ENCODE measurements at places on chromosomes 7 and 10. TPM values are rescaled to one million over a fixed set of nuclear protein-coding genes. Genes with fewer than 3 reads are reported as not detected.

The CYP3A4 gene
- not detected for total RNA-seq

The CDC14C gene
- not detected for total RNA-seq

The NRG3 gene
- total RNA-seq: 5.4 TPM

The PKD2L1 gene
- not detected for total RNA-seq

The ADRA2A gene
- total RNA-seq: 7.8 TPM

GRCh38 chr7:117009705-117010361 is 56.5 kb downstream of the ST7 start:
- H3K36me3 ChIP-seq: no peaks in the 10 kb centered on the region
- no peaks in the 10 kb centered on the region for H3K27me3 ChIP-seq
- no peak for DNase-seq
- H3K4me3 ChIP-seq: no peak overlapping the region
- H3K4me1 ChIP-seq: no peaks in the 10 kb centered on the region
- H3K27ac ChIP-seq: no peak overlapping the region

GRCh38 chr10:1522237-1522636 is 215.1 kb downstream of the ADARB2 start:
- H3K36me3 ChIP-seq: no peaks in the 10 kb centered on the region
- H3K4me3 ChIP-seq: no peak overlapping the region
- H3K27ac ChIP-seq: no peak overlapping the region
- peak; percentile 13 for DNase-seq

GRCh38 chr10:3480990-3481315 is 304.1 kb downstream of the KLF6 start:
- H3K27ac ChIP-seq: no peak overlapping the region
- H3K4me1 ChIP-seq: peaks cover 10% of the 10 kb centered on the region
- no peaks in the 10 kb centered on the region for H3K27me3 ChIP-seq
- no peaks in the 10 kb centered on the region for H3K36me3 ChIP-seq
- H3K4me3 ChIP-seq: no peak overlapping the region

DNA sequence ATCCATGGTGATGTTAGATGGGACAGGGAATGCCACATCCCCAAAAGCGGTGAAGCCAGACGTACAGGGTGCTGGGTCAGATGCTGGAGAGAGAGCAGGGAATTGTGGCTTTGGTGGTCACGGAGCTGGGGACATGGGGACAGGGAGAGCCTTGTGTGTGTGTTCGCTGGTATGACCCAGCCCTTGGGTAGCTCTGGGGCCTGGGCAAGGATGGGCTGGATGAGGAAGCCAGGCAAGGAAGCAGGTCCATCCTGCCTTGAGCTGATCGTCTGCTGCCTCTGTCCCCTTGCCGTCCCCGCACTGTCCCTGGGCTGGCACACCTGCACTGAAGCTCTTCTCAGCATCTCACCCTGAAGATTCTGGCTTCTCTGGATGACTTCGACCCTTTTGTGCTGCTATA is 15.4 kb upstream of the CLDN4 start:
- no peak for DNase-seq
- no peak overlapping the region for H3K4me3 ChIP-seq
- no peak overlapping the region for H3K27ac ChIP-seq

DNA sequence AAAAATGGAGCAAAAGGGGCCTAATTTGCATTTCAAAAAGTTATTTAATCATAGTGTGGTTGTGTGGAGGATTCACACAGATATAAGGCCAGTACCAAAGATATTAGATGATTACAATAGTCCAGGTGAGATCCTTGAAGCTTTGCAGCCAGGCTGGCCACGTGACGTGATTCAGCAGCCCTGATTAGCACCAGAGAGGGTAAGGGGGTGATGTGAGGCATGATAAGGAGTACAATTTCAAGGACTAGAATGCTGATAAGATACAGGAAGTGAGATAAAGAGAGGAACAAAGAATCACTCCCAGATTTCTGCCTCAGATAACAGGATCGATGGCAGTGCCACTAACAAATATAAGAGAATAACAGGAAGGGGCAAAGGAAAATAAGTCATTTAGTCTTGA is 108.4 kb upstream of the PALS2 start:
- no peak overlapping the region for H3K27ac ChIP-seq
- no peaks in the 10 kb centered on the region for H3K27me3 ChIP-seq
- no peak overlapping the region for H3K4me3 ChIP-seq
- no peak for DNase-seq
- H3K4me1 ChIP-seq: peaks cover 4% of the 10 kb centered on the region
- H3K36me3 ChIP-seq: no peaks in the 10 kb centered on the region

DNA sequence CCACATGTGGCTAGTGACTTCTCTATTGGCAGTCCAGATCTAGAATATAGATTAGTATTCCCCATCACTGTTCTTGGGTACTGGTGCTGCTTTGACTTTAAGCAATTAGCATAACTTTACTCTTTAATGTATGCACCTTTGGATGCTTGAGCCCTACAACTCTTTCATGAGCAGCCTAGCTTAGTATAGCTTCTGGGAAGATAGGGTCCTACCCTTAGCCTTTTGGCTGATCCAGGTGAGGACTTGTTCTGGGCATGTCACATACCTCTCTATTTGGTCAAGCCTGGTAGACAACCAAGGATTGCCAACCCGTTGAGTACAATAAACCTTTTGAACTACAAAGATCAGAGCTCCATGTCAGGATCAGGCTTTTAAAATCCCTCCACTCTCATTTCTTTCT is 17.7 kb downstream of the PCGF5 start:
- no peak for DNase-seq
- no peaks in the 10 kb centered on the region for H3K36me3 ChIP-seq
- H3K27me3 ChIP-seq: no peaks in the 10 kb centered on the region
- no peak overlapping the region for H3K27ac ChIP-seq

DNA sequence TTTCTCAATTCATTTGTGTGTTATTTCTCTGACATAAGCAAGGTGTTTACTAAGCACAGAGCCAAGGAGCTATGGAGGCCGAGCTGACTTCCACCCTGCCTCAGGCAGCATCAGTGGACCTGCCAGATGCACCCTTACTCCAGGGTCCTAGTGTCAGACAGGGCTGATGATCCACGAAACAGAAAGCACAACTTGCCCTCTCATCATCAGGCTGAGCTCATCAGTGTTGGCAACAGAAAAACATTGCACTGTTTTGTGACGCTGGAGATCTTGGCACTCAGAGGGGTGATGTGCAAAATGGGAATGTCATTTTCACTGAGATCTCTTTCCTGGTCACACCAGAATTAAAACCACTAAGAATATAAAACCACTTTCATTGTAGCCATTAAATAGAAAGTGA is 201.8 kb downstream of the GLI3 start:
- no peak overlapping the region for H3K27ac ChIP-seq
- H3K36me3 ChIP-seq: no peaks in the 10 kb centered on the region
- no peak for DNase-seq
- no peaks in the 10 kb centered on the region for H3K4me1 ChIP-seq

DNA sequence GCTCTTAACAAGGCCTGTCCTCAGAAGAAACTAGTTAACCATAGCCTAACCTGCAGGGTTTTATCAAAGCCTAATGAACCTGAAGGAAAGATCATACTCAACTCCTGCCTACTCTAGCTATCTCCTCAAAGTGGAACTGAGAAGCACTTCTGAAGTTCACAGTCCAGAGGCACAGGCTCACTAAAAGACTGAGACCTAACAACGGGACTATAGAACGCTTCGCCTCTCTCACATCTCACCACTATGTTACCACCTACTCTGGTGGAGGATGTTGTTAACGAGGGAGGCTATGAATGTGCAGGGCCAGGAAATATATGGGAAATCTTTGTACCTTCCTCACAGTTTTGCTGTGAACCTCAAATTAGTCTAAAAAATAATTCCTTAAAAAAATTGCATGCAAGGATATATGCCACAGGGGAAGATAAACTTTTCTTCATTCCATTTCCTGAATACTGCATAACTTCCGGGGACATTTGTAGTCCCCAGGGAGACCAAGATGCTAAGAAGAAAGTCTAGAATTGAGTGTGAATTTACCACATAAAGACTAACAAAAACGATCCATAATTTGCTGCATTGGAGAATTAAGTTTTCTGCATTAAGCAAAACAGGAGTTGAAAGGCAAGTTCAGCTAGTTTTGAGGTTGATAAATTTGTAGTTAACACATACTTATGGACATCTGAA is 21.6 kb downstream of the LIPJ start:
- H3K4me3 ChIP-seq: no peak overlapping the region
- DNase-seq: no peak
- no peaks in the 10 kb centered on the region for H3K36me3 ChIP-seq
- no peak overlapping the region for H3K27ac ChIP-seq
- no peaks in the 10 kb centered on the region for H3K27me3 ChIP-seq

DNA sequence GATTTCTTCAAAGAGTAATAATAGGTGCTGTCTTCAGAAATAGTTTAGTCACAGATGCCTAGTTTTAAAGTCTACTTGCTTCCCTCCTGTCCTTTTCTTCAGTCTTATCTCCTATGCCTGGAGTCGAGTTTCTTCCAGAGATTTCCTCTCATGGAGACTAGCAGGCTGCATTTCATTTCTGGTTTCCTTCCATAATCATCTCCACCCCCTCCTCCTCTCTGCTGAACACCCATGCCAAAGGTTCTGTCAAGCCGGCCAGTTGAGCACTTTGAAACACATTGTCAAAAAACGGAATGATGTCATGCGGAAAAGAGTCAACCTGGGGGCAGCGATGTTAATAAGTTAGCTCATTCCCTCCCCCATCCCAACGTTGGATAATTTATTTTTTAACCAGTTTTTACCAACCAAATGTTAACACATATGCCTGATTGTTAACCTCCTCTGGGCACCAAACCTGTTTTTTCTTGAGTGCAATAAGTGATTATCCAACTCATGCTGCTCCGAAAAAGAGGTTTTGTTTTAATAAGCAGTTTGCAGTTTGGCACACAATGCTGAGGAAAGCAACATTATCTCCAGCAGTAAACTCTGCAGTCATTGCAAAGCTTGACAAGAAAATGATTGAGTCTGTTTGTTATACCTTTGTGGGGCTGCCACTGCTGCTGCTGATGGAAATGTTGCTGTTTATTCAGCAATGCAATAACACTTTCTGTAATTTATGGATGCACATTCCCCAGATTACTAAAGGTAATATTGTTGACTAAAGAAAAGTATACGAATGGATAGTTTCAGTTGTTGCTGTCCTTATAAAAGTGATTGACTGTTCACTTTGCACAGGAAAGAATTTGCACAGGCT is 161.6 kb downstream of the LRMDA start:
- H3K4me1 ChIP-seq: peaks cover 25% of the 10 kb centered on the region
- no peak for DNase-seq
- peak overlapping the region; percentile 66 for H3K27ac ChIP-seq
- no peaks in the 10 kb centered on the region for H3K27me3 ChIP-seq
- H3K4me3 ChIP-seq: peak overlapping the region; percentile 67
- no peaks in the 10 kb centered on the region for H3K36me3 ChIP-seq

- DNase-seq: no peak
- no peaks in the 10 kb centered on the region for H3K36me3 ChIP-seq
- H3K4me3 ChIP-seq: no peak overlapping the region
- no peak overlapping the region for H3K27ac ChIP-seq
- no peaks in the 10 kb centered on the region for H3K4me1 ChIP-seq
Measured at GRCh38 chr7:18384491-18385143, 110.9 kb upstream of the HDAC9 start.

- no peaks in the 10 kb centered on the region for H3K27me3 ChIP-seq
- no peak overlapping the region for H3K4me3 ChIP-seq
- no peak overlapping the region for H3K27ac ChIP-seq
- H3K36me3 ChIP-seq: peaks cover 6% of the 10 kb centered on the region
- no peaks in the 10 kb centered on the region for H3K4me1 ChIP-seq
Measured at GRCh38 chr10:113711142-113711541, 31.4 kb downstream of the CASP7 start.

- H3K4me1 ChIP-seq: no peaks in the 10 kb centered on the region
- H3K4me3 ChIP-seq: no peak overlapping the region
- H3K27ac ChIP-seq: no peak overlapping the region
- DNase-seq: no peak
- H3K27me3 ChIP-seq: no peaks in the 10 kb centered on the region
Measured at GRCh38 chr10:115624448-115624847, 531.3 kb downstream of the ATRNL1 start.

DNA sequence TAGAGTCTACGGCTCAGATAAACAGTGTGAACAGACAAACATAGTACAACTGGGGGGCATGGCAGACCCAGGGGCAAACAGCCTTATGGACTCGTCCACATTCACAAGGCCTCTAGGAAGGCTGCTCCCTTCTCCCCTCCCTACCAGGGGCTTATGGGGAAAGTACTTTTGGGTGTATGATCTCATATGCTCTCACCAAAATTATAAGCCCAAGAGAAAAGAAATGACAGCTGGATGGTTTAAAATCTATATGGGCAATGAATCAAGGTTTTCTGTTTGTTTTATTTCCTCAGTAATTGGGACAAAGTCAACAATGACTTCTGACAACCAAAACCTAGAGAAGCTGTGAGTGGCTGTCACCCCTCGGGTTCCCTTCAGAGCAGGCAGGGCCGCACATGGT is 144.4 kb downstream of the PKD1L1 start:
- no peak overlapping the region for H3K27ac ChIP-seq
- no peaks in the 10 kb centered on the region for H3K36me3 ChIP-seq
- no peaks in the 10 kb centered on the region for H3K27me3 ChIP-seq
- DNase-seq: no peak

DNA sequence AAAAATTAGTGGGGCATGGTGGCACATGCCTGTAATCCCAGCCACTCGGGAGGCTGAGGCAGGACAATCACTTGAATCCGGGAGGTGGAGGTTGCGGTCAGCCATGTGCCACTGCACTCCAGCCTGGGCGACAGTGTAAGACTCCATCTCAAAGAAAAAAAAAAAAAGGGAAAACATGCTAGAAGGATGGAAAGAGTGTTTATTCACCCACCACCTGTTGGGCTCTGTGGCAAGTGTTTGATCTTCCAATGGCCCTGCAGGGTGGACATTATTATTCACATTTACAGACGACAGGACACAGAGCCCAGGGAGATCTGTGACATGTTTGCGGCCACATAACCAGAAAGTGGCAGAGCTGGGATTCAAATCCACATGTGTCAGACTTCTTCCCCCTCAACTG is 33.2 kb upstream of the SMARCD3 start:
- H3K27me3 ChIP-seq: no peaks in the 10 kb centered on the region
- no peak overlapping the region for H3K4me3 ChIP-seq
- H3K4me1 ChIP-seq: no peaks in the 10 kb centered on the region
- no peak for DNase-seq
- no peak overlapping the region for H3K27ac ChIP-seq

GRCh38 chr10:4227586-4227985 is 442.6 kb upstream of the KLF6 start:
- no peaks in the 10 kb centered on the region for H3K36me3 ChIP-seq
- no peak overlapping the region for H3K4me3 ChIP-seq
- DNase-seq: no peak
- no peak overlapping the region for H3K27ac ChIP-seq

DNA sequence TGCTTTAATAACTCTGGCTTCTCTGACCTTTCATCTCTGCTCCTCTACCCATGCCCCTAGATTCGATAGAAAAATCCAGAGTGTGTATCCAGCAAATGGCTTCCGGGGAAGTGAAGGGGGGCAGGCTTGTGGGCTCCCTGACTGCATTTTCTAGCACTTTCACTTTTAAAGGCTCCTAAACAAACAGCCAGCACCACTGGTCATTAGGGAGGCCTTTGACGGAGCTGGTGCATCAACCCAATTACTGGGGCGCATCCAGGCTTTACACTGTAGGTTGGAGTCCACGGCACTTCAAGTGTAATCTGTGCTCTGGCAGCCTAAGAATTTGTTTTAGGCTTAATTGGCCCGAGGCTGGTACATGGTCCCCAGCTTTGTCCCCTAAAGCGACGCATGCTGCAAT is 291.9 kb downstream of the GFRA1 start:
- no peak overlapping the region for H3K27ac ChIP-seq
- H3K36me3 ChIP-seq: no peaks in the 10 kb centered on the region
- DNase-seq: peak; percentile 50
- H3K27me3 ChIP-seq: no peaks in the 10 kb centered on the region

- no peaks in the 10 kb centered on the region for H3K27me3 ChIP-seq
- H3K36me3 ChIP-seq: no peaks in the 10 kb centered on the region
- H3K27ac ChIP-seq: no peak overlapping the region
- H3K4me3 ChIP-seq: no peak overlapping the region
Measured at GRCh38 chr10:24034571-24034970, 174.4 kb upstream of the KIAA1217 start.
